ENCODE measurements at places on chromosomes 1 and 21.

DNA sequence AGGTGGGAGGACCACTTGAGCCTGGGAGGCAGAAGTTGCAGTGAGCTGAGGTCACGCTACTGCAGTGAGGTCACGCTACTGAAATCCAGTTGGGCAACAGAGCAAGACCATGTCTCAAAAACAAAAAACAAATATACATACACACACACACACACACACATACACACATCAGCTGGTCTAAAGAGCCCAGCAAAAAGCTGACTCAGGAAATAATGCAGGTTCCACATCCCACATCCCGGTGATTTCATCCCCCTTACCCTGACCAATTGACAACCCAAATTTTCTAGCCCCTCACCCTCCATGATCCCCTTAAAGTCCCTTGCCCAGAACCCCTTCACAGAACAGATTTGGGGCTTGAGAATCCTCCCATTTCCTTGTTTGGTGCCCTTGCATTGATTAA is 11.9 kb upstream of the CFHR4 start:
- DNase-seq: no peak

GRCh38 chr1:153292185-153292584 is 20.6 kb downstream of the PGLYRP3 start:
- DNase-seq: no peak

DNA sequence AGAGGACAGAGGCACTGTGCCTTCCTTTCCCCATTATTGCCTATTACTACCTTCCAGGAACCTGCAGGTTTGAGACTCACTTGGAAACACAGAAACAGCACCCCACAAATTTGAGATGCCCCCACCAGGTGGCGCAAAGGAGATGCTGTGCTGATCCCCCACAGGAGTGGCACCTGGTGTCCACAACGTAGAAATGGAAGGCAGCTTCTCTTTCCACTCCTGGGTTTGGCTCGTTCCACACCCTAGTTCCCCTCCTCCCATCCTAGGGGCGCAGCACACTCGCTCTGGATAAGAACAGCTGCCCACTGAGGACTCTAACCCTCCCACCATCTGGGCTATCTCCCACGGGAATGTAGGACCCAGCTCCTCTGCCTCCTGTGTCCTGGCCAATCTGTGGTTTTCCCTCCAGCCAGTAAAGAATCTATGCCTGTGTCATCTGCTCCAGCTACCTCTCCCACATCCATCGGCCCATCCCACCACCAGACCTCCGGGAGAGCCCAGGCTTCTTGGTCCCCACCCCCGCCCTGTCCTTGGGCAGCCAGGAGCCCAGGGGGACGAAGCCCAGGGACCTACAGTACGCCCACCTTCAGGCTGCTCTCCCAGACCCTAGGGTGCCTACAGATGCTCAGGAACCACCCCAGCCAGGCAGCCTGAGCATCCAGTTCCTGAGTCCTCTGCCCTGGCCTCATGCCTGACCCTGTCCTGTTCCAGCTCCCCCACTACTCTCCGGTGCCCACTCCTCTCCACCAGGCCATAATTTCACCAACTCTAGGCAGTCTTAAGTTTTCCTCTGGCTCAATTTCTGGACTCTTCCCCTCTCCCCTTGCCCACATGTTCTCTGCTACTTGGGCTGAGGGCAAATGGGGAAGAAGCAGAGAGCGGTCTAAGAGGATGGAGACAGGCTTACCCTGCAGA is 549 bp downstream of the THBS3 start:
- DNase-seq: peak; percentile 97

GRCh38 chr21:39181205-39181818 is 1.9 kb downstream of the PSMG1 start:
- no peak for DNase-seq

- no peak for DNase-seq
Observed at GRCh38 chr1:7550261-7550865, 220.7 kb upstream of the VAMP3 start.

DNA sequence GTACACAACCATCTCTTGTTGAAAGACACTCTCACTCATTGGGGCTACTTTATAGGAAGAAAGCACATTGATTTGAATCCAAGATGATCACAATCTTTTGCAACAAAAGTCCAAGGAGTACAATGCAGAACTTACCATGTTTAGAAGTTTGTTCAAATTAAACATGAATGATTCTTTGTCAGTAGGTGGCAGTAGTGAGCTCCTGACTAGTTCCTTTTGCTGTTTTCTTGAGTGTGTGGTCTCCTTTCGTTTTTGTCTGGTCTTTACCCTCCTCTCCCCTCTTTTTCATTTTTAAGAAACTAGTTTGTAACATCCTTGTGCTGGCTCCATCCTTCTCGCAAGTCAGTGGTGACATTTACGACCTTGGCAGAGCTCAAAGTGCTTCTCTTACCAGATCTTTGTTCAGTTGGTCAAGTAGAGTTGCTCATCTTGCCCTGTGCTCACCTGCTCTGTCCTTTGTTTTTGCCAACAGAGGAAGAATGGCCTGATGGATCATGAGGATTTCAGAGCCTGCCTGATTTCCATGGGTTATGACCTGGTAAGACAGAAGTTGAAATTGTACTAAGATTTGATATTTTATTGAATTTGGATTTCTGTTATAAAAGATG is 35.7 kb upstream of the MTR start:
- DNase-seq: peak; percentile 74

GRCh38 chr1:31214316-31215064 is 25.2 kb downstream of the NKAIN1 start:
- no peak for DNase-seq

DNA sequence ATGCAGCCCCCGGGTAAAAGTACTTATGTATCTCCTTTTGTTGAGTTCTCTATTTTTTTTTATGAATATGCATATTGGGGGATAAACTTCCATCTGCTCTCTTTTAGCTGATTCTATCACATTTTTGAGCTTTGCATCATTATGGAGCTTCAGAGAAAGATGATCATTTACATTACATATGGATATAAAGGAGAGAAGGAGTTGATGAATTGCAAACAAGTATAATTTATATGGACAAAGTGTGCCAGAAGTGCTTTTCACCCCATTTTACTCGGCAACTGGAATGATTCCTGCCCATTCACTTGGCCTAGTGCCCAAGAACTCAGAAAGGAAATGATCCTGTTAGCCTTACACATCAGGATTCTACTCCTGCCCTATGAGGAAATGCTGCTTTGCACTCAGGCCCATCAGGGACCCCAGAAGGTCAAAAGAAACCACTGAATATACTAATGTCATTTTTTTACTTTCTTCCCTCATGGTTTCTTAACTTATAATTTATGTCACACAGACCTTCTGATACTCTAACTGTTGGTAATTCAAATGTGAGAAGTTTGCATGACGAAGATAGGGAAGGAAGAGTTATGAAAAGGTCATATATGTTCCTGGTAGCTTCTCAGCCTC is 65.6 kb downstream of the SAMSN1 start:
- DNase-seq: no peak

DNA sequence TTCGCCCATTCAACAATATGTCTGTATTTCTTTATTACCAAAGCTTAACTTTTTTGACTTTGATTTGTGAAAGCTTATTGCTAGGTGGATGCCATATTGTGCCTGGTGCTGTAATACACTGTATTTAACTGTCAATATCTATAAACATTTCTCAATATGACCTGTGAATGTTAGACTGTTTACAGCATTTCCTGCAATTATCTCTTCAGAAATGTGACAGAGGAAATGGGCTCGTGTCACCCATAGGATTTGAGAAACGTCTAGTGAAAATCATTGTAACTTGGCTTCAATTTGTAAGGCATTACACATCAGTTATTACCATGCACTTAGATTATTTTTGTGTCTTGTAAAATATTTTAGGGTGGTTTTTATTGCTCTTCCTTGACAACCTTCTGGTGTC is 237.8 kb upstream of the ADGRL2 start:
- no peak for DNase-seq

DNA sequence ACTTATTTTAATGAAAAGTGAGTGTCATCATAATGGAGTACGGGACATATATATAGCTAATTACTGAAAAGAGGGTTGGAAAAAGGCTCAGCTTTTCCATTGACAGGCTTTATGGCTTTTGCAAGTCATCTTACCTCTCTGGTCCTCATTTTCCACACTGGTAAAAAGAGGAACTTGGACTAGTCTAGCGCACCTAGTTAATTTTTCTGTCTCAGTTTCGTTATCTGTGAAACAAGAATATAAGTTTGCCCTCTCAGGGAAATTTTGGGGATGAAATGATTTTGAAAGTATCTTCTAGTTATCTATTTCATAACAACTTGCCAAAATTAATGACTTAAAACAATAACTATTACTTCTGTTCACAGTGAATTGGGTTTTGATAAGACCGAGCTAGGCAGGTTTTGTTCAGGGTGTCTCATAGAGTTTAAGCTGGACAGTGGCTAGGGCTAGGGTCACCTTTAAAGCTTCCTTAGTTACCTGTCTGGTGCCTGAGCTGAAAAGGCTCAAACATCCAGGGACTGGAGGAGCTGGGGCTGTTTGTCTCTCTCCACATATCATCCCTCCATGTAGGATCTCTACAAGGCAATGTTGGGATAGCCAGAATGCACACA is 91.7 kb downstream of the TYW3 start:
- no peak for DNase-seq

DNA sequence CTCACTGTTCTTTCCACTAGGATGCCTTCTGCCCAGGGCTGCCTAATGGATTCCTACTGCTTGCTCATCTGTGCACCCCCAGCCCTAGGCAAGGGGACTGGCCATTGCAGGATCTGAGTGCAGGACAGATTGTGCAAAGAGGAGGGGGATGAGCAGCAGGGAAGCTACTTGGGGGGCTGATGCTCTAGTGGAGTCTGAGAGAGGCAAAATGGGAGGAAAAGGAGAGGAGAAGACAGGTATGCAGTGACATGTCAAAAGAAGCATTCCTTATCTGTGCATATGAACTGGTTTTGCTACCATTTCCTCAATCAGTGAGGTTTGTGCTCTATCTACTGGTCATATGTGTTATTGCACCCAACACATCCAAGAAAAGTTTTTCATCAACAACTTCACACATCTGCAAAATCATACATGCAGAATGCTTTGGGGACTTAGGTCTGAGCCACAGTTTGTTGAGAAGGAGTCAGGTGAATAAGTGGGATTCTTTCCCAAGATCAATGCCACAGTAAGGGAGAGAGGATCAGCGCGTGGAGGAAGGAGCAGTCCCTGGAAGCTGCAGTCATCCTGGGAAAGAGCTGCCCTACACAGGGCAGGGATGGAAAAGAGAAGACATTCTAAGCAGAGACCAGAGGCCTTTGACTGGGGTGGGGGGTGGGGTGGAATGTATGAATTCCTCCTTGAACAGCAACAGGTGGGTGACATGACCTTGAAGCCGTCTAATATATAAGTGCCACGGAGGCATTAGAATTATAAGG is 14.4 kb downstream of the SLC5A9 start:
- no peak for DNase-seq

GRCh38 chr1:161185282-161185682 is 8.0 kb upstream of the B4GALT3 start:
- DNase-seq: peak; percentile 94

DNA sequence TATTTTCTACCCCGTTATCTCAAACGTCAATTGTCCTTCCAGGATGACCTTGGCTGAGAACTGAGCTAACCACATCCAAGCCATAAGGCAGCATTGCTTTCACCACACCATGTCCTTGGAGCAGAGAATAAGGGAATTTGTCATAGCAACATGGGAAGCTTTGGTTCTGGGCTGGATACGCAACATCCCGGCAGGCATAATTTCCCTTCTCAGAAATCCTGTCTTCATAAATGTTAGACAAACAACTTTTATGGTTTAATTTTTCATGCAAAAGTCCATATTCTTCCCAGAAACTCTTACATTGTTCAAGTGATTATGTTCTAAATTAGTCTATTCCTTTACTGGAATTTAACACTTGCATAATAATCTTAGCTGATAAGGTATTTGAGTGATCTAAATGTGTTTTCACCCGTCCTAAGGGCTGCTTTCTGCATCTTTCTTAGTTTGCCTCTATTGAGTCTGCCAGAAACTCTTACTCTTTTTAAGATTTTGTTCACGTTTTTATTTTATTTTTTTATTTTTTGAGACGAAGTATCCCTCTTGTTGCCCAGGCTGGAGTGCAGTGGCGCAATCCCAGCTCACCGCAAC is 51.8 kb downstream of the KCNJ15 start:
- DNase-seq: no peak

GRCh38 chr1:204407295-204407971 is 4.2 kb downstream of the PPP1R15B start:
- DNase-seq: no peak

GRCh38 chr1:243791586-243792267 is 58.3 kb downstream of the AKT3 start:
- no peak for DNase-seq

GRCh38 chr1:75543705-75544104 is 67.2 kb downstream of the SLC44A5 start:
- no peak for DNase-seq

- no peak for DNase-seq
Observed at GRCh38 chr1:204127597-204128242, 24.1 kb downstream of the ETNK2 start.

DNA sequence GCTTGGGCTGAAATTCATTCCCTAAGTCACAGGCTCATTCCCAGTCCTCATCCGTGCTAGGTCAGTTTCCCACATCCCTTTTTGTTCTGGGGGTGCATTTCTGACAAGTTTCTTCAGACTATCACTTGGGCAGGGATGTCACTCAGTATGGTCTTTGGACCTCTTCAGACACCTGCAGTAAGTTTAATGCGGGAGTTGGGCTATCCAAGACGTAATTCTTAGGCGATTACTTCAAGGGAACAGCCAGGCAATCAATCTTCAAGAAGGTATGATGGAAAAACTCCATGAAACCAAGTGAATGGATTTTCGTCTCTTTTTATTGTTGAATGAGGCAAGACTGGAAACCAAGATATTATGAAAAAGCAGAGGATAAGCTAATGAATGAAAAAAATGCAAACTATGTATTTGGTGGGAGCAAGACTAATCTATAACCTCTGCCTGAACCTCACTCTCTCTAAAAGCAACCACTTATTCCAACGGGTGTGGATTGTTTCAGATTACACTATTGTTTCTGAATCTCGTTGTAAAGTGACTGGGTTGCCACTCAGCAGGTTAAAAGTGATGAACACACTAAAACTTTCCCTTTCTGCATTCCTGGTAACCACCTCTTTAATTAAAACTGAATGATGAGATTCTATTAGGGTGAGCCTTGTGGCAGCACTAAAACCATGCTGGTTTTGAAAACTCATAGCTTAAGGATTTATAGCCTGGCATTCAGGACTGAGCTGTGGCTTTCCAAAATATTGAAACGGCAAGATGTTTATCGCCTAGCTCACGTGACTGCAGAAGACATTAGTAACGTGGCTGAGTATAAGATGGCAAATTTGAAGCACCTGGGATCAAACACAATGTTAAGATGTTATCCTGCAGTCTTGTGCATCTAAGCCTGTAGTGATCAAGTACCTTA is 1.1 kb downstream of the RASAL2 start:
- DNase-seq: no peak

DNA sequence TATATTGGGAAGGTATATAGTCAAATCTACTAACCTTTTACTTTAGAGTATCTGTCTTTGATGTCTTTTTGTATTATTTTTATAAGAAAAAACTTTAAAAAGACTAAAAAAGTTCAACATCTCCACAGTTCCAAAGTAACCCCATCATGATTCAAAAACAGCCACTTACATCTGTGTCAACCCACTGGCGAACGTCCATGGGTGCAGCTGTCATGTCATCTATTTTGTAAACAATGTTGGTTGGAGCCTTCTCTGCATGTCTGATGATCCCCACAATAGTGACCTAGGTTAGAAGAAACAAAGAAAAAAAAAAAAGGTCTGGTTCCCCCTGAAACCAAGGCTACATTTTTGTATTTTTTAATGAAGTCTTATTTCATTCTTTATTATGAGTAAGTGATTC is 28.0 kb upstream of the SMPDL3B start:
- DNase-seq: no peak

GRCh38 chr1:169117599-169117998 is 11.1 kb downstream of the ATP1B1 start:
- DNase-seq: no peak
